ENCODE measurements at places on chromosomes 7 and 10.

DNA sequence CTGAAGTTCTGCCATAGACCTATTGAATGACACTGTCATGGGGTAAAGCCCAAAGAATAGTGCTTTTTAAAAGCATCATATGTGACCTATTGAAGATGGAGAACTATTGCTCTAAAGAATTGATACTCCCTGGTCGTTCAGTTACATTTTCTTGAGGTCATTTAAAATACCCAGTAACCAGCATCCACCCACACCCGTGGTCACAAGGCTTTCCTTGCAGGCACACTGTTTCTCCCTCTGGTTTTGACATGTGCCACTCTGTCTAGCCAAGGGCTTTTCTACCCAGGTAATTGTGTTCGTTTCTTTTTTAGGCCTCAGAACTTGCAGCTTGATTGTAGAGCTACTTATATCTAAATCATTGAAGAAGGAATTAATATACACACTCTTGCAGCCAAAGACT lies 68.3 kb upstream of the LYZL2 start:
- no peak for DNase-seq

GRCh38 chr7:100621554-100621953 lies 9.2 kb downstream of the MOSPD3 start:
- no peak for DNase-seq

DNA sequence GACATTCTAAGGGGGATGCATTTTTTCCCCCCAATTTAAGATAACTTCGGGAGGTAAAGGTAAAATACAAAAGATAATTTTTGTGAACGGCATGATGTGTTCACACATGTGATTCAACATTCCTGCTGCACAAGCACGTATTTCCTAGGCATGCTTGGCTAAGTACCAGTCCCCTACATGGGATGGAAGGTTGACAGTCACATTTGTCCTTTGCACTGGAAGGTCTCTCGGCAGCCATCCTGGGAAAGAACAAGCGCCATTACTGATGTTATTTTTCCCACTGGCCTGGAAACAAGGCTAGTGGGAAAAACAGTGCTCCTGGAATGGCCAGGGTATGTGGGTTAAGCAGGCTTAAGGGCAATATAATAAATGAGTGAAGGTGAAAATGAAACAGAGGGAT lies 276.2 kb upstream of the AOAH start:
- no peak for DNase-seq

DNA sequence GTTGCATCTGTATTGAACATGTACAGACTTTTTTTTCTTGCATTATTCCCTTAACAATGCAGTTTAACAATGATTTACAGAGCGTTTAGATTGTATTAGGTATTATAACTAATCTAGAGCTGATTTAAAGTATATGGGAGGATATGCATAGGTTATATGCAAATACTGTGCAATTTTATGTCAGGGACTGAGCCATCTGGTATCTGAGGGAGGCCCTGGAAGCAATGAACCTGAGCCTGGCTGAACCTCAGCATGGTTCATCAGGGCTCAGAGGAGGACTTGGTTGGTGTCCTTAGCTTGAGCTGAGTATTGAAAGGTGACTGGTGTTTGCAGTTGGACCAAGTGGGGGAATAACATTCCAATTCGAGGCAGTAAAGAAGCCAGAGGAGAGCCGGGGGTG lies 4.8 kb downstream of the ADCK2 start:
- DNase-seq = no peak
